Natural killer cell treated with Interleukin-12 subunit alpha and Interleukin-12 subunit beta and Interleukin-15 and Interleukin-18, amount 100 ng/mL, for 72 hours (primary cell): ENCODE measurements at places on chromosomes 2 and 18. TPM values are rescaled to one million over a fixed set of nuclear protein-coding genes. Genes with fewer than 3 reads are reported as not detected.

DNA sequence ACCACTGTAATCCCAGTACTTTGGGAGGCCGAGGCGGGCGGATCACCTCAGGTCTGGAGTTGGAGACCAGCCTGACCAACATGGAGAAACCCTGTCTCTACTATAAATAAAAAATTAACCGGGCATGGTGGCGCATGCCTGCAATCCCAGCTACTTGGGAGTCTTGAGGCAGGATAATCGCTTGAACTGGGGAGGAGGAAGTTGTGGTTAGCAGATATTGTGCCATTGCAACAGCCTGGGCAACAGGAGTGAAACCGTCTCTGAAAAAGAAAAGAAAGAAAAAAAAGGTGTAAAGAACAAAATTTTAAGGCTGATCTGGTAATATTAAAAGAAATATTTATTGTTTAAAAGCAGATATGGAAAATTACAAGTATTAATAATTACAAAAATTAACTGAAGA lies 29.7 kb downstream of the ZNF804A start:
- no peak for DNase-seq

GRCh38 chr2:70643715-70644114 lies 90.1 kb upstream of the TGFA start:
- DNase-seq, result no peak

- no peak for DNase-seq
These were observed 62.2 kb upstream of the L3MBTL4 start for GRCh38 chr18:6476880-6477279.

DNA sequence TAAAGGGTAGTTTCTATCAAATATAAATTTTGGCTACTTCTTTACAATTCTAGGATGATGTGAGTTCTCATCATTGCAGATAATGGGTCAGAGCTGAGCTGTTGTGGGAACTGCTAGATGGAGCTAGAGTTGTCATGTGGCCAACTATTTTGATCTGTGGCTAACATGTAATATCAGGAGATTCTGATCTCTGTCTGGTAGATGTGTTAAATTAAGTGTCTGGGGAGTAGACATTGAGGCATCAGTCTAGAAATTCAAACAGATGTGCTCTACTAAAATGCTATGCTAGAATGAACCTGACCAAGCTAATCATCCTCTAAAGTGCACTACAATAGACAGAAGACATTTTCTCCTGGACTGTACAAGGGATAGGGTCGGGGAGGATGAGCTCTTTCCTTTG lies 30.3 kb upstream of the DARS1 start:
- no peak for DNase-seq

GRCh38 chr18:73812423-73812822 lies 335.2 kb downstream of the FBXO15 start:
- DNase-seq, result no peak

- DNase-seq, result no peak
These were observed 72.2 kb upstream of the EML6 start for GRCh38 chr2:54651291-54651690.

DNA sequence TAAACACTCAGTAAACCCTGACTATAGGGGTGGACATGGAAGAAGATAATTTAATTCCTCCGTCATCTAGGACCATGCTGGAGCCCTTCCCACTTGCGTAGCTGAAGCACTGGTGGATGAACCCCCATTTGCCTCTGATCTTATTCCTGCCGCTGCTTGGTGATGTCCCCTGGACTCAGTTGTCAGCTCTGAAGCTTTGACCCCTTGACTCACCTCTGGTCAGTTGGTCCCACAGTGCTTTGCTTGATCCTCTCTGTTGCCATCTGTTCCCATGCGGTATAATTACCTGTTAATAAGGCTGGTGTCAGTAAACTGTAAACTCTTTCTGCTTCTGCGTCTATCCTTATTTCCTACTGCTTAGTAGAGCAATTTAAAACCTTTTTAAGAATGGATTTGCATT lies 126.9 kb downstream of the SPTBN1 start:
- DNase-seq, result no peak

- DNase-seq, result no peak
These were observed 69.7 kb upstream of the DAPL1 start for GRCh38 chr2:158725441-158725891.

GRCh38 chr2:56132138-56132537 lies 51.7 kb upstream of the CCDC85A start:
- no peak for DNase-seq

DNA sequence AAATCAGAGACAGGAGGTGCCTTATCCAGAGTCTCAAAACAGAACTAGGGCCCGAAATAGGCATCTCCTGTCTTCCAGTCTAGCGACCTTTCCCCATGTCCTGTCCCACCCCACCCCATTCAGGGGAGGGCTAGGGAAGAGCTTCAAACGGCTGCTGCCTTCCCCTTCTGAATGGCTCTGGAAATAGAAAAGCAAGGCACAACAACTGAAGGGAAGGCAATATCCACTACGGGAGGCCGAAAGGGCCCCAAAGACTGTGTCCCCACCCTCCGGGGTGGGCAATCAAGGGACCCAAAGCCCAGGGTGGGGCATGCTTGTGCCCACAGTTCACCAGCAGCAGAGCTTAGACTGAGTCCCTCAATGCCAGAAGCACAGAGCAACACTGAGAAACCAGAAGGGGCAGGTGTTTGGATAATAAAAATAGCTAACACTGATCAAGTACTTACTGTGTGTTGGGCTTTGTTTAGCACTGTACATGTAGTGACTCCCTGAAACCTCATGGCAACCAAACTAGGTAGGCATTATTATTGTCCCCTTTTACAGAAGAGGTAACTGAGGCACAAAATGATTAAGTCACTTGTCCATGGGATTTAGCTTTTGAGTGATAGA lies 38.5 kb downstream of the CYRIA start:
- DNase-seq, result no peak

GRCh38 chr2:121947674-121948073 lies 192.2 kb downstream of the TSN start:
- DNase-seq, result no peak

DNA sequence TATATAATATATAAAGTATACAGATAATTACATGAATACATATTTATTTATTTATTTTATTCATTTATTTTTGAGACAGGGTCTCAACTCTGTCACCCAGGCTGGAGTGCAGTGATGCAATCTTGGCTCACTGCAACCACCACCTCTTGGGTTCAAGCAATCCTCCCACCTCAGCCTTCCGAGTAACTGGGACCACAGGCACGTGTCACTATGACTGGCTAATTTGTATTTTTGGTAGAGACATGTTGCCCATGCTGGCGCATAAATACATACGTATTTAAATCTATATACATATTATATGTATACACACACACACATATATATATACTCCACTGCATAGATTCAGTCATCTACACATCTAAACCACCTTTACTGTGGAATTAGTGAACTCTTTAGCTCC lies 20.6 kb upstream of the NDUFV2 start:
- peak; percentile 73 for DNase-seq

- peak; percentile 74 for DNase-seq
These were observed 69.9 kb upstream of the DLX2 start for GRCh38 chr2:172172513-172173173.

GRCh38 chr2:7915302-7916091 lies 766.4 kb upstream of the ID2 start:
- no peak for DNase-seq

GRCh38 chr2:62447411-62447810 lies 58.6 kb downstream of the TMEM17 start:
- no peak for DNase-seq

GRCh38 chr2:39898934-39899333 lies 119.9 kb upstream of the THUMPD2 start:
- DNase-seq, result no peak

DNA sequence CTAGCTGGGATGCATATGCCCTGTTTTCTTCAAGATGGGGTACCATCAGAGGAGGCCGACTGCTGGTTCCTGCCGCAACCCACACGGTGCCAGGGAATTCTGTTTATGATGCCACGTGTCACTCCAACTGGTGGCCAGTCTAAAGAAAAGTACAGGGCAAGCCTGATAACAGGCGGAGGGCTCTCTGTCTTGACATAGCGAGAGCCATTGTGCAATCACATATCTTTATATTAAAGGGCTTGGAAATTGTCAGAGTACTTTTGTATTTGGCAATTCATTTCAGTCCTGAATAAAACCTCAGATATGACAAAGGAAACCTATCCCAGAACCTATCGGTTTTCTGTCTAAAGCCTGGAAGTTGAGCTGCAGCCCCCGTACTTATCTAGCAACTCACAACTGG lies 768.4 kb downstream of the TDRD15 start:
- DNase-seq, result no peak

DNA sequence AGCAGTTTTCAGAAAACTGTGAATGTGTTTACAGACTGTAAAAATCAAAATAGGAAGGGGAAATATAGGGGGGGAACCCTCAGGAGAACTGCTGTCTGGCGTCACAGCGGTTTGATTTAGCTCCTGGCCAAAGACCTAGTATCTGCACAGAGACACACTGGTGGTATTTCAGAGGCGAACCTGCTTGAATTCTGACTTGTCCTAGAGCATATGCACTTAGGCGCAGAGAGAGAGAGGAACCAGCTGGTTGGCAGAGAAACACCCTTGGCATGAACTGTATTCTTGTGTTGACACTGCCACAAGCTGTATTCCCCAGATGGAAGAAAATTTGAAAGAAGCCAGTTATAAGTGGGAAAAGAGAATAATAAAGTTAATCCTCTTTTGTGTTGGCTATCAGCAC lies 506.5 kb upstream of the NRP2 start:
- no peak for DNase-seq

DNA sequence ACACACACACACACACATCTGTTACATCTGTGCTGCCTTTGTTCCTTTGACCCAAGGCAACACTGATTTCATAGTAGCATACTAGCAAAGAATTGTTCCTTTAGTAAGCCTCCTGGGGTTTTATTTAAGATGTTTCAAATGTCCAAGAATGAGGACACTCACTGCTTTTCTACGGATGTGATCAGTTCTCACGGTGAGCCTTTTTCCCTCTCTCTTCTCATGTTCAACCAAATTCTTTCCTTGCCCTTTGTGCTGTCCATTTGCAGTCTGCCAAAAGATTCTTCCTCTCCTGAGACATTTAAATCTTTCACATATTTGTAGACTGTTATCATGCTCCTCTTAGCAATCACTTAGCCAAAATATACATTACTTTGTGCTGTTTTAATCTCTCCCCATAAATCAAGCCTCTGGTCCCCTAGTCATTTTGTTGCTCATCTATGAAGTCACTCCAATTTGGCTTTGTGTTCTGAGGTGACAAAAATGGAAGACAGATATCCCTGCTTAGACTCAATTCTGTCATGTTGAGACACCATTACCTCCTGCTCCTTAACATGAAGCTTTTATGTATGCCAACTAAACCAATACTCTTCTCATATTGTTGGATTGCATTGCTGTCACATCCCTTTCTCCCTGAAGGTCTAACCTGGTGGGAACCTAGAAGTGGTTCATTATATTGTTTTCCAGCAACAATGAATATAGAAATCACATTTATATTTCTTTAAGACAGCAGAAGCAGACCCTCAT lies 1605.3 kb upstream of the ACVR2A start:
- DNase-seq, result no peak

- DNase-seq, result no peak
These were observed 1588.2 kb downstream of the LRP1B start for GRCh38 chr2:140542627-140543026.

- peak; percentile 89 for DNase-seq
These were observed at the start of gene SEPTIN2 for GRCh38 chr2:241315879-241316631. SEPTIN2 (plus strand) TSS chr2:241315925; CDS start chr2:241324233, 8,308 bp downstream.

DNA sequence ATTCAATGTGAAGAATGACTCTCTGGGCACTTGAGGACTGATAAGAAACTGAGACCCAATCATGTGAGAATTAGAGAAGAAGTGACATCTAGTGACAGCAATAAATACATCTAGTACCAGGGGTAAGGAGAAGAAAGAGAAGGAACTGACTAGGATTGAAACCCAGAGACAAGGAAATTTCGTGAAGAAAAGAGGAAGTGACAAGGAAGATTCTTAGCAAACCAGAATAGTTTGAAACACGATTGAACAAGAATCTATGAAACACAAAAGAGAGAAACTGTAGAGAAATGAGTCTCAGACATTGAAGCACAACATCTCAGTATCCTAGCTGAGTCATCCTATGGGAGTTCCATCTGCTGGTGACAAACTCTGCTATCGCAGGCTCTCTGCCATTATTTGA lies 571.9 kb upstream of the PKDCC start:
- DNase-seq, result no peak

DNA sequence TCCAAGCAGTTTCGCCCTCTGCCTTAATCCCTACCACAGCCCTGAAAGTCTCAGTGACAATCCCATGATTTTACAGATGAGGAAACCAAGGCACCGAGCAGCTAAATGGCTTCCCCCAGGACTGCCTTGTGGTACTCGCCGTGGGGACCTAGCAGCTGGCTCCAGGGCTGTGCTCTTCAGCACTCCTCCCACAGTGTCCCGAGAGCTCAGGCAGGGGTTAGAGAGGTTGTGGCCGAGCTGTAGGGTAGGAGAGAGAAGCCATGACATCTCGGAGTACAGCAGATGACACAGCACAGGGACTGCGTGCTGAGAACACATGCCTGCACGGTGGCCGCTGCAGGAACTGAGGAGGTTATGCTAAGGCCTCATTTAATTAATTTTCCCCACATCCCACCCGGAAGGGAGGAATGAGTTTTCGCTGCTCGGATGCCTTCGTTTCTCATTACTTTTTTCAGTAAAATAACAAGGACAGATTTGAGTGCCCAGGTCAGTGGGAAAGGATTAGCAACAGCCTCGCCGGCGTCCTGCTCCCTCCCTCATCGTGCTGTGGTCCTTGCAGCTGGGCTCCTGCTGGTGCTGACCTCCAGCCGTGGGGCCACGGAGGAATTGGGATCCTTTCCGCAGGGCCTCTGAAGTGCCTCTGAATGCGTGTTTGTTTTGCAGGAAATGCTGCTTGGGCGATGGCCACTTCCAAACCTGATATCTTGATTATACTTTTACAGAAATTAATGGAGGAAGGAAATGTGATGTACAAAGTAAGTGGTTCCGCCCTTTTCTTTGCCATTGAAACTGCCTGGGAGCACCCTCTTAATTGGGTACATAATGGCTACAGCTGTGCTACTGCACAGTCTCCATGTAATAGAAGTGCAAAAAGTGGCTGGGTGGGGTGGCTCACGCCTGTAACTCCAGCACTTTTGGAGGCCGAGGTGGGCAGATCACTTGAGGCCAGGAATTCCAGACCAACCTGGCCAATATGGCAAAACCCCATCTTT lies 61.2 kb downstream of the WDSUB1 start:
- no peak for DNase-seq

GRCh38 chr2:3223080-3223923 lies 154.3 kb downstream of the EIPR1 start:
- peak; percentile 98 for DNase-seq

The ADAM23 gene
- total RNA-seq, result not detected

The CLHC1 gene
- total RNA-seq, result 13.1 TPM

The POU3F3 gene
- not detected for total RNA-seq

The OR6B2 gene
- not detected for total RNA-seq

The PAX8 gene
- 0.64 TPM for total RNA-seq

The FBXO11 gene
- 48.4 TPM for total RNA-seq

The STARD6 gene
- total RNA-seq, result not detected

The GALR1 gene
- not detected for total RNA-seq

The CCDC141 gene
- total RNA-seq, result 0.24 TPM

The VWA3B gene
- total RNA-seq, result not detected

The LRRTM1 gene
- not detected for total RNA-seq

The GREB1 gene
- 2.2 TPM for total RNA-seq
